Stimulated activated CD4-positive, alpha-beta T cell treated with anti-CD3 and anti-CD28 coated beads, Interleukin-1b, Interleukin-23, amount 100 ng/mL, for 48 hours (primary cell): ENCODE measurements at places on chromosomes 2 and 18.

GRCh38 chr2:26245231-26245732 lies 543 bp downstream of the HADHB start:
- DNase-seq, result peak; percentile 44

DNA sequence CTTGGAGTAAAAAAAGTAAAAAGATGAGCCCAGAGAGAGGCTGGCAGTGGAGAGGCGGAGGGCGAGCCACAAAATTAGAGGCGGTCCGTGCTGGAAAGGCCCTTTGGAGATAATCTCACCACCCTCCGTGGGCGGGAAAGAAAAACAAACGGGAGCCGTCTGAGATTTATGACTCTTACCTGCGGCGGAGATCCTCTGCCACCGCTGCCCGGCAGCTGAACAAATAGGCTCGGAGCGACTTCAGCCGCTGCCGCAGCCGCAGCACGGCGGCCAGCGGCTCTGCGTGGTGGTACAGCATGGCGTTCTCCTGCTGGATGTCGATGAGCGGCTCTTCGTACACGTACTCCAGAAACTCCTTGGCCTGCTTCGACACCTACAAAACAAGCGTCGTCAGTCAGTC lies 94.6 kb downstream of the PLEKHM3 start:
- DNase-seq, result no peak

DNA sequence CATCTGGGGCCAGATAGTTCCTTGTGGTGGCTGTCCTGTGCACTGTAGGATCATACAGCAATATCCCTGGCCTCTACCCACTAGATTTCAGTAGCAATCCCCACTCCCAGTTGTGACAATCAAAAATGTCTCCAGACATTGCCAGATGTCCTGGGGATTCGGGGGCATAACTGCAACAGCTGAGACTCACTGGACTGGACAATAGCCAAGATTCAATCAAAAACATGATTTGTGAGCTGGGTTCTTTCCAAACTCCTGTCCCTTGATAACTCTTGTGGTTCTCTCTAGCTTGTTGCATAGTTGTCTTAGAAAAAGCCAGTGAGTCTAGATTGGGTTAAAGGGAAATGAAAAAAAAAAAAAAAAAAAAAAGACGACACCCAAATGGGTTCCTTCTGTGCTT lies 293.4 kb downstream of the CELF4 start:
- DNase-seq, result no peak

DNA sequence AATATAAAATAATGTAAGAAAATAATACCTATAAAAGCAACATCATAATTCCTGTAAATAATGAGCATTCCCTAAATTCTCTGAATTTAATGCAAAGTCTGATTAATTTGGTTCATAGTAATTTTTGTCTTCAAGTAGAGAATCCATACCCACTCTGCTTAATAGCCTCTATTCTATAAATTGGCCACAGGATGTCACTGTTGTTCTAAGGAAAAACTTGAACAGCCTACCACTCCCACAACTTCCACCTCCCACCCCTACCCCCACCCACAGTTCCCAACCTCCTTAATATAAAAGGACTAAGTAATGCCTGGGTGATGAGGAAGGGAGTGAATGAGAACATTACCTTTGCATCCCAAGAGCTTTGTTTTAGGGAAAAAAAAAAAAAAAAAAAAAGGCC lies 27.2 kb upstream of the BBS5 start:
- DNase-seq, result no peak

DNA sequence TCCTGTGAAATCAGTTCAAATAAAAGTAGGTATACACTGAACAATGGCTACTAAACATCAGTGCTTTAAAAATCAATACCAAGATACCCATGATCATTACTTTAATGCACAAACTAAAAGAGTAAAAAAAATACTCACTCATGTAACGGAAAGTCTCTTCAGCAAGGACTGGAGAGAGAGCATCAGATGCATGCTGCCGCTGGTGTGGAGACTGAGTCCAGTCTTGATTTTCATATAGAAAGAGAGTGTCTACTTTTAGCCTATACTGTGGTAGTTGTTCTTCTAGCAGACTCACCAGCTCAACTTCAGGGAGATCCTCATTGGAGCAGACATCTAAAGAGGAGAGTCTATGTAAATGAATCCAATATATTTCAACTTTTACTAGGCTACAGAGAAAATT lies 44.0 kb downstream of the TRAK2 start:
- no peak for DNase-seq

DNA sequence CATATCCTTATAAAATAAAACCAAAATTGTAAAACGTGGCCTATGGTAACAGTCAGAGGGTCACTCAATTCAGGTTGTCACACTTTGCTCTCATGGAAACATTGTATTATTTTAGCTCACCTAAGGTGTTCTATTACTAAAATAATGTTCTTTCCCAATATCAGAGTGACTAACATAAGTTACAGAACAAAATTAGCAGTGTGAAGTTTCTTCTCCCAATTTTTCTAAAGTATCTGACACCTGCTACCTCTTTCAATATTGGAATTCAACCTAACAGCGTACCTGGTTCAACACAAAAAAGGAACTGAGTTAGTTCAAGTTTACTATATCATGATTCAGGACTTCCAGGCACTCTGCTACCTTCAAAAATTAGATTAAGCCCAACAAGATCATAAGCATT lies 190.4 kb downstream of the ZEB2 start:
- DNase-seq, result no peak

DNA sequence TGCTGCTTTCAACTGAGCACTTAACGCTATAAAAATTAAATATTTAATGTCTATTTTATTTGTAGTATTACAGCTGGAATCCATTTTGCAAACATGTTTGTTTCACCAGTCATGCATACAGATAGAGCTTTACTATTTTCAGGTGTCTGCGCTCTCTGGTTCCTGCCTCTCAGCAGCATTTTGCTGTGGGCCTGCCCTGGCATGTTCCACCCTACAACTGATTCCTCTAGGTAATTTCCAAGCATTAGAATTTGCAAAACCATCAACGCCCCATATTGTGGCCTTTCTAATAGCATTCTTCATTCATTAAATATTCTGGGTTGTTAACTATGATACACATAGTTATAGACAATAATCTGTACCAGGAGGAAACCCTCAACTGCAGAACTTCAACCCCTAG lies 266.4 kb upstream of the DLGAP1 start:
- DNase-seq, result no peak

- DNase-seq, result no peak
Observed at GRCh38 chr2:158772306-158773078, 22.6 kb upstream of the DAPL1 start.

- DNase-seq, result no peak
Observed at GRCh38 chr2:215498431-215498830, 62.6 kb upstream of the FN1 start.

DNA sequence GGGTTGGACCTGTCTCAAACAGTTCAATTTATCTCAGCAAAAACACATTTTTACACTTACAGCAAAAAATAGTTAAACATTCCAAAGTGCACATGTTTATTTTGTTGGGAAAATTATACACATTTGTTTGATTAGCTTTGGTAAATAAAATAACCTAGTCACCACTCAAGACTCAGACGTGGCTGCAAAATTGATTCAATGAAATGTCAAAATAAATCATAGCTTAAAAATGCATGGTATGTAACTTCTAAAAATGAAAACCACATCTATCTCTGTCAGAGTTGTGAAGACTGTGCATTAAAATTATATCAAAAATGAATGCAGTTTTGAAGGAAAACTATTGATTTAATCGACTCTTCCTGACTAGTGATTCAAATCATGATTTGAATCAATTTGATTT lies 56.7 kb downstream of the GALNT14 start:
- no peak for DNase-seq

DNA sequence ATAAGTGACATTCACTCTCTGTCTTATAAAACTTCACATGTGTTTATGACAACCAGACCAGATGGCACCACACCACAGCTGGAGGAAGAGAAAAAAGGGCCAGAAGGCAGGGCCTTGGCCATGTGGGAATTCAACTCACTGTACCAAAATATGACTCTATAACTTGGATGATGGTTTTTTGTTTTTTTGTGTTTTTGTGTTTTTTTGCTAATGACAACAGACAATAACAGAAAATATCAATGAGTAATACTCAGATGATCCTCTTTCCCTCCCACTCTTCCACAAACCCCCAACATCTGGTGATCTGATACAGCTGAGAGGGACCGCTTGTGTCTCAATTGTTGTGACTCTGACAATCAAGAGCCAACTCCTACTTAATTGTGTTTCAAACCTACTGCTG lies 12.4 kb downstream of the NMI start:
- DNase-seq, result no peak

GRCh38 chr2:57881998-57882888 lies 164.4 kb upstream of the VRK2 start:
- DNase-seq, result no peak

DNA sequence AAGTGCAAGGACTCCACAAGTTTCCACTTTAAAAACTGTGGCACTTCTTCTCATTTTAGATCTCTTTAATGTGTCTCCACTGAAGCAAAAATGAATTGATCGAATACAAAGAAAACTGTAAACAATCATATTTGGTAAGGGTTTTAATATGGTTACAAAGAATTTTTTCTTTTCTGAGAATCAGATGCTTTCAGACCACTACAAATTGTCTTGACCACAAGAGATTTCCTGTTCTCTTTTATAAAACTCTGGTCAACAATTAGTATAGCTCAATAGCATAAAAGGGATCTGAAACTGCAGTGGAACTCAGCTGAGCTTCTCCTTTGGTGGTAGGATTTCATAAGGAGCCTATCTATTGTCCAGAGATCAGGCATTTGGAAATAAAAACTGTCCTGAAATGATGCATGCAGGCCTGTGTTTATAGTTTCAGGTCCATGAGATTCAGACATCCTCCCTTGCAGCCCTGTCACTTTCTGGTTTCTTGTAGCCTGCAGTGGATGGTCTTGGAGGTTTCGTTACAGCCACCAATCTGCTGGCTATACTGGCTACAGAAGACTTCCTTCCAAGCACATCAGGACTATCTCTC lies 120.0 kb downstream of the DOCK10 start:
- DNase-seq, result no peak

- DNase-seq, result no peak
Observed at GRCh38 chr2:208879666-208880065, 473.1 kb downstream of the PTH2R start.

- no peak for DNase-seq
Observed at GRCh38 chr2:222054813-222055212, 244.0 kb downstream of the PAX3 start.

DNA sequence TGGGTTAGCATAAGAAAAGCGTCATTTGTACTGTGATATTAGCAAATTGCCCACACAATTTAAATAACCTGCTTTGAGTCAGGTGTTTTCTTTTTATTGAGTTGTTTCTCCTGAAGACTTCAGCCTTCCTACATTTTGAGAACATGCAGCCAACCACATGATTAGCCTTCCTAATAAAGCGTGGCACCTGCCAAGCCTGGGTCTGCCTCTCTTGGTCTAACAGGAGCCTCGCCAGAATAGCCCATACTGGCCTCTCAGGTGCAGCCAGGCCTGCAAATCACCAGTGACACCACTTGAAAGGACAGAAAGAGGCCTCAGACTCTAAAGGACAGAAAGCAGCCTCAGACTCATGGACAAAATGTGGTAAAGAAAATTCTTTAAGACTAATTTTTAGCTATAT lies 653.8 kb downstream of the BCL11A start:
- DNase-seq, result no peak

DNA sequence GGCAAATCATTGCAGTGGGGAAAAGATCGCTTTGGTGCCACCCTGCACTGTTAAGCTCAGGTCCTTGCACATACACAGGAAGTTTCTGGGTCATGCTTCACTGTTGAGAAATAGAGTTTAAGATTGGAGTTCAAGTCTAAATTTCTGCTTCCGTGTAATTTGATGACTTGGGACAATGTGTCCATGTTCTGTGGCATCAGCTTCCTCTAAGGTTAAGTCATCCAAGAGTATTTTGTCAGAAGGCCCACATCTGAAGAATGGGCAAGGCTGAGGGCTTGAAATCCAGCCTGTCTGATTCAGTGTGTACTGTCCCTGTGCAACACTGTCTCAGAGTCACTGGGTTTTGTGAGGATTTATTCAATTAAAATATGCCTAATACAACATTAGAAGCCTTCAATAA lies 880.7 kb downstream of the SUCLG1 start:
- DNase-seq, result no peak

DNA sequence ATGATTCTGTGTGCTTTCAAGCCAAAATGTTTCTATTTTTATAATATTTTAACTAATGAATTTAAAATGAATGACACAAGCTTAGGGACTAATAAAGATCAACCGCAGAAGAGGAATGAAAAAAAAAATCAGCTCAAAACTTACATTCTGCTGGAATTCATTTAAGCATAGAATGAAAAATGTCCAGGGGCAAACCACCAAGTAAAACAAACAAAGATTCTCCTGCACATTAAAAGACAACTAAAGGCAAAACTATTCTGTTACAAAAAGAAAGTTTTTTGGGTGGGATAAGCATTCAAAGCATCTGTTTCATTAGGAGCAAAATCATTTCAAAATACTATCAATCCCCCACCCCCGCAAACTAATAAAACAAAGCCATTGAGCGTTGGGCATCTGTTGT lies 99.3 kb upstream of the SOX11 start:
- DNase-seq, result no peak

DNA sequence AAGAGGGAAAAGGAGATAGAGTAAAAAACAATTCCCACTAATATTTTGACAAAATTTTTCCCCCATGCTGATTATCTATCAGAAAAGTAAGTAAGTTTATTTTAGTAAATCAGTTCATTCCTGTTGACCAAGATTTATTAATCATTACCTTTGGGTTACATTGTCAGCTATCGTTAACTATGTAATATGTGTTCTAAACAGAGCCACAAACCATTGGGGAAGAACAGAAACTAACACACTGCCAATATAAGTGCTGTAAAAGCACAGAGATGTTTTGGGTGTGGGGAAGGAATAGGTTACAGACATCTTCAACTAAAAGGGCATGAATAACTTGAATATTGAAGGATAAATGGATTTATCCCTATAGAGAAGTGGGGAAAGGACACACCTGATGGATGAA lies 42.5 kb upstream of the ACADL start:
- no peak for DNase-seq

GRCh38 chr2:42748840-42749239 lies 15.1 kb downstream of the OXER1 start:
- DNase-seq, result no peak

- no peak for DNase-seq
Observed at GRCh38 chr2:11753452-11753885, 7.0 kb downstream of the LPIN1 start.

- no peak for DNase-seq
Observed at GRCh38 chr18:57581301-57581934, 5.1 kb downstream of the FECH start.

- DNase-seq, result no peak
Observed at GRCh38 chr2:19046986-19047780, 311.2 kb downstream of the OSR1 start.

GRCh38 chr18:67549946-67550345 lies 33.4 kb upstream of the DSEL start:
- DNase-seq, result no peak

GRCh38 chr18:57210107-57210715 lies 63.3 kb downstream of the BOD1L2 start:
- no peak for DNase-seq
